ENCODE measurements at places on chromosomes 4 and X.
A peak's percentile ranks its signal among the peaks of the same experiment; 100 is the strongest.

- DNase-seq = no peak
Observed at GRCh38 chrX:137425273-137425902, 140.5 kb upstream of the ZIC3 start.

- no peak for DNase-seq
Observed at GRCh38 chrX:56791456-56791855, 62.4 kb downstream of the NBDY start.

GRCh38 chr4:94913316-94913715, 155.6 kb downstream of the BMPR1B start:
- no peak for DNase-seq

GRCh38 chr4:151304226-151304625, 21.2 kb downstream of the SH3D19 start:
- DNase-seq = no peak

GRCh38 chr4:145769450-145770037, 89.6 kb downstream of the C4orf51 start:
- no peak for DNase-seq

- no peak for DNase-seq
Observed at GRCh38 chrX:34559325-34559724, 97.8 kb downstream of the TMEM47 start.

DNA sequence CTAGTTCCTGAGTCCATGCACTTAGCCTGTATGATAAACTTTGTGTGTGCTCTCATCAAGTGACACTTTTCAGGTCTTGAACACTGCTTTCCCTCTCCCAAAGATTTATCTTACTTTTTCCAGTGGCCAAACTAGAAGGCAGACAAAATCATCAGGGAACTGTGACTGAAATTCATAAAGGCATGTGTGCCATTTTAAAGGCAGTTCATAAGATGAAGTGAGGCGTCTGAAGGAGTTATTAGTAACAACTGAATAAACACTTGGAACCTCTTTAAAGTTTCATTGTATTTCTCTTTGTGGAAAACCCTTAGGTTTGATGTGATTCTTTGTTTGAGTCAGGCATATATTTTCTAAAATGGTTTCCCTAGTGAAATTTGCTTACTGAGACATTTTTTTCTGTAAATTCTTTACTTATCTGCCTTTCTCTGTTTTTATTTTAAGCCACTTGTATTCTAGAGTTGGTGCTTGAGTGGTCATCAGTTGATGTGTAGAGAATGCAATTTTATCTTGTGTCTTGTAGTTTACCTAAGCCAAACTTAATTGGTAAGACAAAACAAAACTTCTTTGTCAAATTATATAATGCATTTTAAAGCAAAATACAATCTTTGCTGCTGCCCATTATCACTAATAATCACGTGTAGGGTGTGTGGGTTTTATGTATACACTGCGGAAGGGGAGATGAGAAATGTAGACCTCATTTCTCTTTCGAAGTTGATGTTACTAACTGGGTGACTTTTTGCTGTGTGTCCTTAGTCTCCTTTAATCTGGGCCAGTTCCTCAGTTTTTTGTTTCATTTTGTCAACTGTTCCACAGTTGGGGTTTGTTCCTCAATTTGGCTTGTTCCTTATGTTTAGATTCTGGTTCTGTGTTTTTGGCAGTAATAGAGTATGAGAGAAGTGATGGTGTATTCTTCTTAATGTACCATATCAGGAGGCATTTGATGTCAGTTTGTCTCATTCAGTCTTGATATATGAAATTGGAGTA, 56.8 kb downstream of the RBPJ start:
- no peak for DNase-seq

GRCh38 chrX:1390621-1391369, 1.1 kb downstream of the SLC25A6 start:
- no peak for DNase-seq

DNA sequence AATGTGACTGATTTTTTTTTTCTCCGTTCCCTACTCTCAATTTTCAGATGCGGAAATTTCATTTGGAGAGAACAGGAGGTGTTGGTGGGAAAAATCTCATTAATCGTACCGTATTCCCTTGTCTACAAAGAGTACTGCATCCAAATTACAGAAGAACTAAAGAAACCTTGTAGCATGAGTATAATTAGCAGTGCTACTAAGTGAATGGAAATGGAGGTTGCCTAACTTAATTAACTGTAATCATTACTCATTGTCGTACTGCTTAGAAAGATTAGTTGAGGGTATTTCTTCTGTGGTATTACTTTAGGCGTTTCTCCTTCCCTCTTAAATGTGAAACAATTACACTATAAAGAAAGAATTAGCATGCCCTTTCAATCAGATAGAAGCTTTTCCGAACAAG, 81.7 kb downstream of the DMD start:
- DNase-seq = no peak

DNA sequence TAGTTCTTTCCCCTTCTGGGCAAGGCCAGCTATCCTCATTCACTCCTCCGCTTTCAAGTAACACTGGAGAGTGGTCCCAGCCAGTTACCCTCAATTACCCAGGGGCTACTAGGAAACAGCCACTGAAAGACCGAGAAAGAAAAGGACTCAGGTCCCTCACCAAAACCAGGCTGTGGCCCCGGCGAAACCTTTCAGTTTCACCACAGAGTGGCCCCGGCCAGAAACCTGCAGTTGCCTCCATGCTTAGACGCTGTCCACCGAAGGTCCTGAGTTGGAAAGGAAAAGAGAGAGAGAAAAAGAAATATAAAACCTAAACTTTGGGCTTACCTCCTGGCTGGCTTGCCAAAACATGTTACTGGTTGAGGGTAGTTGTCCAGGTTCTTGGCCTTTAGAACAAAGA, 5.0 kb upstream of the AREG start:
- DNase-seq = no peak

DNA sequence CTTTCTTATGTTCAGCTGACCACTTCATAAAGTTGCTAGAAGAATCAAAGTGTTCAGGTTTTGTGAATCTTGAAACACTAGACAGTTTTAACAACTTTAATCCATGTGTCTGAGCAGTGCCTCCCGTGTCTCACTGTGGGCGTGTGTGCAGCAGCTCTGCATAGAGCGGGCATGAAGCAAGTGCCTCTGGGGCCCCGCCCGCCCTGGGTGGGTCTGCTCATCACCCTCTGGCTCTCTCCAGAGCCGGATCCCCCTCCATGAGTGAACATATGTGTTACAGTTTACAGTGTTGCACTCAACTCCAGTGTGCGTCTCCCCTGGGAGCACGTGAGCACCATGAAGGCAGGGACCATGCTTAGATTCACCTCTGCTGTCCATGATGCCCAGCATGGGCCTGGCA, 37.6 kb upstream of the CRMP1 start:
- no peak for DNase-seq

- peak; percentile 18 for DNase-seq
Observed at GRCh38 chr4:3346146-3346545, 53.3 kb downstream of the RGS12 start.

- DNase-seq = no peak
Observed at GRCh38 chrX:20056704-20057103, 60.0 kb downstream of the MAP7D2 start.

DNA sequence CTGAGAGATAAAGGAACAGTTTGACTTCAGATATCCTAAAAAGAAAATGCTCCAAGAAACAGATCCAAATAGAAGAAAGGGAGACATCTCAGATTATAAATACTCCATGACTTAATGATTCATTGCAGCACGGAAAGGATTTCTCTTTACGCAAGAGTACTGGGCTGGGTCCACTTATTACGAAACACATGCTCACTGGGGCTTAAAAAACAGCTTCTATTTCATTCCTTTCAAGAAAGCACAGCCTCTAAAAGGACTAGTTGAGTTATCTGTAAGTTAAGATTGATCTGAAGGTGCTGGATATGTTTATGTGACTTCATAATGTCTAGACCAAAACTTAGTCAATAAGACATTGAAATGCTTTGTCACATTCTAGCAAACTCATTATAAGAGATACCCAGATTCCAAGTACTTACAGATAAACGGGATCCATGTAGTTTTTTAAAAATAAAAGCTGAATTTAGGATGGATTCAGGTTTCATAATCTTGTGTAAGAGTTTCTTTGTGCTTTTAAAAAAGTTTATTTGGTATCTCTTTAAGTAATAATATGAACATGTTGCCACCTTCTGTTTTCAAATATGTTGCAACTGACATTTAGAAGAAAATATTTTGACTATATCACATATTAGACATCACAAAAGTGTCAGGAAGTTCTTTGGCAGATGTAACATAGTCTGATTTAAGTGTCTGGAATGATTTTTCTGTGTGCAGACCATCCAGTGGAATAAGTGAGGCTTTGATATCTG, 109.5 kb upstream of the MYOZ2 start:
- no peak for DNase-seq

DNA sequence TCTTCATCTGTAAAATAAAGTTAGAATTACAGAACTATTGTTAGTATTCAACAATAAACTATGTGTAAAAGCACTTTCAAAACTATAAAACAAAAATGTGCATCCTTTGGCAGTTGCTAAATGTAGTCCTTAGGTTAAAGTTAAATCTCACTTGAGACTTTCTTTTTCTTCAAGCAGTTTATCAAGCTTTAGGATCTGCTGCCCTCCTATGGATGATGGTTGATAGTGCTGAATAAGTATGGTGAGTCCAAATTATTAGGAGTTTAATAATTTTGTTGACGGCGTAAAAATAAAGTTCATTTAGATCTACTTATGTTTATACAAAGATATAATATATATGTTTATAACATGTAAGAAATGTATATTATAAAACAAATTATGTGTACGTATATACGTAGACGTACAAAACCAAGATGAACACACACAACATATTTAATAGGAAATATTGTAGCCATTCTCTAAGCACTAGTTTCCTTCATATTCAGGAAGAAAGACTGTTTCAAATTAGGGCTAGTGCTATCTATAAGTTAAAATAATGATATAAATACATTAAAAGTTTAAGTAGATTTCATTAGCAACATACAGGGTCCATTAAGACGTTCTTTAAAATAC, 22.3 kb downstream of the UGT2A2 start:
- DNase-seq = no peak

- no peak for DNase-seq
Observed at GRCh38 chr4:143351774-143352451, 15.2 kb downstream of the GAB1 start.

- no peak for DNase-seq
Observed at GRCh38 chr4:108333353-108333942, 164.7 kb upstream of the LEF1 start.

DNA sequence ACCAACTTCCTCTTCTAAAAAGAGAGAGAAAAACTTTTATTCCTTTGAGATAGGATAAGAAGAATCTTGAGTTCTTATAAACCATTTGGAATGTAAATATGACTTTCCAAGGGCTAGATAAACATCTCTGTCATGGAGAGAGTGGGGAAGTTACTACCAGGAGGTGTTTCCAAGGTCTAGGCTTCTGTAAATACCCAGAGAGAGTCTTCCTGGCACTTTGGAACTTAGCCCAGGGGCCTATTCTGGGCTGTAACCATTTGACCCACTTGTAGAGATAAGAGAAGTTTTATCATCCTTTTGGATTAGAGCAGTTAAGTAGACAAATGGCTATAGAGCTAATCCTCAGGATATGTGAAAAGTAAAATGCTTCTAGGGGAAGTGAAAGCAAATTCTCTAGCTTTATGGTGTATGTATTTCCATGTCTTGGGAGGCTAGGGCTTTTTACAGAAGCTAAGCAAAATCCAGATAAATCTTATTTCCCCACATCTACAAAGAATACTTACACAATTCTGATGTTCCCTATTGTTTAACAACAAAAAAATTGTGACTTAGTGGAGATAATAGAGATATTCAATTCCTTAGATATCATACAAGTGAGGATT, 51.1 kb downstream of the MCUB start:
- DNase-seq = no peak

DNA sequence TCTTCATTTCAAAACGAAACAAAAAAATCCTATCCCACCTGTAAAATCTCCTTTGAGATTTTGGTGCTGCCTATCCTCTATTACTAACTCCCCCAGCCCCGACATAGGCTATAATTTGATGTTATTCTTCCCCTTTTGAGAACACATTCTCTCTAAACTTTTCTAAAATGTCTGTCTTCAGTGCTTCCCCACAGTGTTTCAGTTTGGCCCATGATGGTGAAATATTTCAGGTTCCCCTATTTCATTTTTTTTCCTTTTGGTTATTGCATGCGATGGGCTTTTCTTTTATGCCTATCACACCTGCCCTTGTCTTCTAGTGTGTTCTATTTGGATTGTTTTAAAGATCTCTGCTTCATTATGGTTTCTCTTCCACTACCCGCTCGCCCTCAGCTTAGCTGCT, 14.7 kb downstream of the BCORL1 start:
- no peak for DNase-seq

DNA sequence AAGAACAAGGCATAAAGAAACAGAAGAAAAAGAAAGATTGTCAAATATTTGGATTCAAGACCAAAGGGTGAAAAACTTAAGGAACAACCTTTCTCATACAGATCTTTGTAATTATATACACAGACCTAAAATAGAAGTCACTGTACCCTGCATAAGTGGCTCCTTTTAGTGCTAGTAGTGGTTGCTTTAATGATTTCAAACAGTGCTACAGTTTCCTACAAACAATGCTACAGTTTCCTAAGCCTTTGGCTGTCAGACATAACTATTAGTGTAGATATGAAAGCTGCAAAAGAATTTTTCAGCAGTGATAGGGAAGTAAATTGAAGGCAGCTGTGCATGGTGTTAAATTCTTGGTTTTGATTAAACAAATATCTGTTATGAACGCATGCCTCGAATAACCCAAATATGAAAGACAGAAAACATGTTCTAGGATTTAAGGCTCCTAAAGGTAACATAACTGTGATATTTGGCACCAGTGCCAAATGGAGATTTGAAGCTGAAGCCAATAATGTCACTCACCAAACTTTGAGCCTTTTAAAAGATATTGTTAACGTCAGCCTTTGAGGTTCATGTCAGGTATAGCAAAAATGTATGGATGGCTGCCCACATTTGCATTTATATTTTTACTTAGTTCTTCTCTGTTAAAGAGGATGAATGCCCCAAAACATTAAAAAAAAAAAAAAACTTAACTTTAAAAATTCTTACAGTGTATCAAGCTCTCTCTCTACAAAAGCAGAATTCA, 36.6 kb downstream of the SMARCAD1 start:
- DNase-seq = no peak

GRCh38 chr4:141016117-141016798, 117.0 kb downstream of the RNF150 start:
- DNase-seq = no peak

DNA sequence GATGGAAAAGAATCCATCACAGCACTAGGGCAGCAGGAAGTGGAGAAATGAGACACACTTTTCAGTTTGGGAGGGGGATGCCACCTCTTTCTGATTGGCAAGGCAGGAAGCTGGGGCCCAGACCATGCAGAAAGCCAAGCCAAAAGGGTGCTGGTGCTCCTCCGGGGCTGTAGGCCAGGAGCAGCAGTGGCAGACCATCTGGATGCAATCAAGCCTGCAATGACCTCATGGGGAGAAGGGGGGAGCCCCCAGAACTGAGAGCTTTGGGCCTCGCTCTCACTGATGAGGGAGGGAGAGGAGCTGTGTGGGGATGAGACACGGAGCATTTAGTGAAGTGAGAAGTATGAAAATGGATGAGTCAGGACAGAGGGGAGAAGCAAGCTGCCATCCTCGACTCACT, 141.3 kb upstream of the NALF2 start:
- DNase-seq = no peak

DNA sequence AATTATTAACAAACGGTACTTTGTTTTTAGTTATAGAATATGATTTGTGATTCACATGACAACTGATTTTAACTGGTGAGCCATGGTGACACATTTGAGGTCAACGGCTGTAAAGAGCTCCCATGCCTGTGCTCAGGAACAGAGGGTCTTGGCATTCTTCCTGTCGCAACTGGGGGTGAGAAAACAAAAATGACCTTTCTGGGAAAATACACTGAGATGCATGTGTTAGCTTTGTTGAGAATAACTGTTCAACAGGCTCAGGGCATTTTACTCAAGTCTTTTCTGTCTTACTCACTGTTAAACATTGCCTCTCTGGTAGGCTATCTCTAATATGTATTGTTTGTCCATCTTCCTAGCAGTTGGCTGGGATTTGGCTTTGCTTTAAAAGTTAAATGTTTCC, 57.1 kb upstream of the HPGD start:
- no peak for DNase-seq
